Activated CD4-positive, alpha-beta T cell treated with anti-CD3 and anti-CD28 coated beads for 1 hour (primary cell): ENCODE measurements at places on chromosomes 2 and 18.

- no peak for DNase-seq
Observed at GRCh38 chr2:206824993-206825392, 59.6 kb downstream of the FASTKD2 start.

GRCh38 chr2:197191940-197192322 lies 118.6 kb downstream of the ANKRD44 start:
- DNase-seq = no peak

DNA sequence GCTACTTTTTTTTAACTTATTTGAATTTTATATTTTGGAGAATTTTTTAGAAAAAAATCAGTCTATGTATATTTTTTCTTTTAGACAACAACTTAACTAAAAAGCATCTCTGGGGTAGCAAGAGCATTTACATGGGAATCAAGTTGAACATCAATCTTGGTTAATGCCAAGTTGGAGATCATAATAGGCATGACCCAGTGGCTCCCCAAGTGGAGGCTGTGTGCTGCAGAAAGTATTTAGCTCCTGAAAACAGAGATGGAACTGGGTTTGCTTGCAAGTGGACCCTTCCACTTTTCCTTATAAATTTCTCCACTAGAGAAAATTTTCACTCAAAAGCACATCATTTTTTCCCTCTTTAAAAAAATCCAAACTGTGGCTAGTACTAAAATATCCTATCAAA lies 23.9 kb upstream of the CAVIN2 start:
- DNase-seq = no peak

DNA sequence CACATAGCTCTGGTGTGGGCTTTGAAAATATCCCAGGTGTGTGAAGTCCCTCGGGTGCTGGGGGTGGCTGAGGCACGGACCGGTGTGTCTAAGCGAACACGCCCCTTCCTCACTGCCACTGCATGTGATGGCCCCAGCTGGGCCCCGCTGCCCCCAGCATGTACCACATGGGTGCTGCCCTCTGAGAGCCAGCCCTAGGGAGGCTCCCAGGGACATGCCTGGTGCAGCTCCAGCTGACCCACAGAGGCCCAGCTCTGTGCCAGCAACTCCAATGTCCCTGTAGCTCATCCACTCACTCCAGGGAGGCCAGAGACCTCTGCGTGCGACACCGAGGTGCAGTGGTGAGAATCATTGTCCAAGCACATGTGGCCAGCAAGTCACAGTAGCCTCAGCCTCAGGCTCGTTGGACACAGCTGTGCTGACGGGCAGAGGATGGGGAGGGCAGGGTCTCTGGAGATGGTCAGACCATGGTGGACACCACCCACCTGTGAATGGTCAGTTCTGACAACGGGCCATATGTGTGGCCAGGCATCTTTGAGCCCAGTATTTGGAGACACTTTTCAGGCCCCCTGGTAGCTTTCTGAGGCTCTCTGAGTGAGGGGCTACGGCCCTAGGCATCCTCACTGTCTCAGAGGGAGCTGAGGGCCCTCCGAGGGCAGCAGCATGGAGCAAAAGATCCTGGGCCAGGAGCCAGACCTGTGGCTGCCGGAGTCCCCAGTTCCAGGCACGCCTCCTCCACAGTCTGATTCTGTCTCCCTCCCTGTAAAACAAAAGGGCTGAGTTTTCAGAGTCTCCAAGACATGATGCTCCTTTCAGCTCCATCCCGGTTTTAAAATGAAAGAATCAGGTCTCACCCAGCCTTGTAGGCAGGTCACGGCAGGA lies 220.7 kb downstream of the NDUFA10 start:
- DNase-seq = no peak

DNA sequence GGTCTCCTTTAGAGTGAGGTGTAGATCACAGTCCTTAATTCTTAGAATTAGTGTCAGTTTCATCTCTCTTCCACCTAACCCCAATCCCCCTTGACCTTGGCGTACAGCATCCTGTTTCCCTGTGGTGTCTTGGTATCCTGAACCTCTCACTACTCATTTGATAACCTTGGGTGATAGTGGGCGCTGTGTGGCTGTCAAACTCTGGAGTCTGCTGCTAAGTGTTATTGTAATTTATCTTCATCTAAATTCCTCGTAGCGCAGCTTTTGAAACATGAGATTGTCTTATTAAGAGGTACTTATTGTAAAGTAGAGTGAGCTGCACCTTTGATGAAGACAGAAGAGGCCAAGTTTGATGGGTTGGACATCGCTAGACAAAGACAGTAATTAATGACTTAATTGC lies 222.6 kb upstream of the SPRED2 start:
- no peak for DNase-seq

GRCh38 chr2:88738271-88738670 lies 46.8 kb downstream of the RPIA start:
- no peak for DNase-seq

GRCh38 chr18:28079883-28080282 lies 97.0 kb downstream of the CDH2 start:
- no peak for DNase-seq
